RWPE1 (cell line): ENCODE measurements at places on chromosomes 5 and 9.
A peak's percentile ranks its signal among the peaks of the same experiment; 100 is the strongest.

DNA sequence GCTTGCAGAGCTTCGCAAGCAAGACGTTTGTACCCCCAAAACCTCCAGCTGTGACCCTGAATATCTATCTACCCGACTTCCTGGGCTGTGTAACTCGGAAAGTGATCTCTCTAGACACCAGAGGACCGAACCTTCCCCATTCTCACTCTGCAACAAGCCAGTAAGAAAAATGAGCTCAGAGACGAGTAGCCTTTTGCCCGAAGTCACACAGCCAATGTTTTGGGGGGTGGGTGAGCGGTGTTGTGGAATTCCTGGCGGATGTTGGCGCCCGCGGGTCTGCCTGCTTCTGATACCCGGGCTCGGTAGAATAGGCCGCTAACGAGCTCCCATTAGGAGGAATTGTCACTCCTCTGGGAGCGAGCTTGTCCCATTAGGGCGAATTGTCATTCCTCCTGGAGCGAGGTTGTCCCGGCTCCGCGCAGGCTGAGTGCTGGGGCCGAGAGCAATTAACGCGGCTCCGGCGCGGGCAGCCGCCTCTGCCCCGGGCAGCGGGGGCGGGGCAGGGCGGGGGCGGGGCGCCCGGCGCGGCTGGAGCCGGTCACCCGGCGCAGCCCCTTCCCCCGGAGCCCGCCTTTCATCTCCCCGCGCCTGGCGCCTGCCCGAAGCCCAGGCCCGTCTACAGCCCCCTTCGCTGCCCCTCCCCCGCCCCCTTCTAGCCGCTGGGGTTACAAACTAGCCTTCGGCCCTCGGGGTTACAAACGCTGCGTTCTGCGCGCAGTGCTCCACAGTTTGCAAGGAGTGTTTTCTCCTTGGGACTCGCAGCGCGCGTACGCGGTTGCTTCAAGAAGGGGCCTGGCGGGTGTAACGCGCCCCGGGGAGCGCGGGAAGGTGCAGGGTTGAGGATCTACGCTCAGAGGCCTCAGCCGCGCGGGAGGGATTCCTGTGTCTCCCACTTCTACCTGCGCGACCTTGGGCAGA is 3.5 kb upstream of the MSX2 start:
- DNase-seq: no peak

GRCh38 chr5:9337928-9338595 is 207.8 kb downstream of the SEMA5A start:
- DNase-seq: peak; percentile 35

- no peak for DNase-seq
These were observed 123.5 kb downstream of the SCAMP1 start for GRCh38 chr5:78483809-78484521.

DNA sequence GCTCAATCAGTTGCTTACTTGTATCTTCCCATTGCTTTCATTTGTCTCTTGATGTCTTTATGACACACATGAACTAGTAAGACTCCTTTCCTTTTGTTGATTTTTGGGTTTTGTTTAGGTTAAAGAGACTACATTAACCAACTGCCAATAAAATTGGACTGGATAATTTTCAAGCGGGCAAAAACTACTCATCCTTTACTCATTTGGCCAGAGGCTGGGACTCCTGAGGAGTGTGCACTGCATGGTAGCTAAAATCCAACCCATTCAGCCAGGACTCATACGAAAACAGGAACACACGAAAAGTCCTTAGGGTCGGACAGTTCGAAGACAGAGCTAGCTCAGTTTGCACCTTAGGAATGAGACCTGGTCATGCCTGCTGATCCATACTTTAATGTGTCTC is 6.0 kb downstream of the SLC46A2 start:
- DNase-seq: peak; percentile 35

DNA sequence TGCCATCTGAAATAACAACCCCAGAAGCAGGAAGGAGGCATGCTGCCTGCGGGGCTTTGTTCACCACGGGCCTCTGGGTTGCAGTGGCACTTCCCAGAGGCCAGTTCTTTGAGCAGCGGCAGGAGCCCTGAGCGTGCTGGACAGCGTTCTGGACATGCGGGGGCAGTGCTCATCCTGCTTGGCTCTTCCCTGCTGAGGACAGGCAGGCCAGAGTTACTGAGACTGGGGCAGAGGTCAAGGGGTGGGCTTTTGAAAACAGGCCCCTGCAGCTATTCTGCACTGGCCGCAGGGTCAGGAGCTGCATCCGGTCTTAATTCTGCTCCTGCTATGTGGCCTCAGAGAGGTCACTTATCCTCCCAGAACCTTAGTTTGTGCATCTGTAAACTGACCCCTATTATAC is 258.6 kb downstream of the FSTL4 start:
- DNase-seq: no peak

- DNase-seq: no peak
These were observed 152.9 kb downstream of the FRMD3 start for GRCh38 chr9:83385317-83385716.

DNA sequence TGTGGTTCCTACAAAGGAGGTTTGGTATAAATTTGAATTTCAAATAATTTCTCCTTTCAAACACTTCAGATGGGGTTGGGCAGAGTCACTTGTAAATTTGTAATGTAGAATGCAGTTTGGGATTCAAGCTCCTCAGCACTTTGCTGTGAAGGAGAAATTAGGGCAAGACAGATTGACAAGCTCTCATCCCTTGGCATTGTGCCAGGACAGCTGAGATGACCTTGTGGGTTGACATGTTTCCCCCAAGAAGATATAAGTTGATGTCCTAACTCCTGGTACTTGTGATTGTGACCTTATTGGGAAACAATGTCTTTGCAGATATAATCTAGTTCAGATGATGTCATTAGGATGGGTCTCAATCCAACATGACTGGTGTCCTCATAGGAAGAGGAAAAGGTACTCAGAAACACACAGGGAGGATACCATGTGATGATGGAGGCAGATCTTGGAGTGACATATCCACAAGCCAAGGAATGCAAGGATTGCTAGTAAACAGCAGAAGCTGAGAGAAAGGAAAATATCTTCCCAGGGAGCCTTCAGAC is 408.3 kb downstream of the MED10 start:
- no peak for DNase-seq

DNA sequence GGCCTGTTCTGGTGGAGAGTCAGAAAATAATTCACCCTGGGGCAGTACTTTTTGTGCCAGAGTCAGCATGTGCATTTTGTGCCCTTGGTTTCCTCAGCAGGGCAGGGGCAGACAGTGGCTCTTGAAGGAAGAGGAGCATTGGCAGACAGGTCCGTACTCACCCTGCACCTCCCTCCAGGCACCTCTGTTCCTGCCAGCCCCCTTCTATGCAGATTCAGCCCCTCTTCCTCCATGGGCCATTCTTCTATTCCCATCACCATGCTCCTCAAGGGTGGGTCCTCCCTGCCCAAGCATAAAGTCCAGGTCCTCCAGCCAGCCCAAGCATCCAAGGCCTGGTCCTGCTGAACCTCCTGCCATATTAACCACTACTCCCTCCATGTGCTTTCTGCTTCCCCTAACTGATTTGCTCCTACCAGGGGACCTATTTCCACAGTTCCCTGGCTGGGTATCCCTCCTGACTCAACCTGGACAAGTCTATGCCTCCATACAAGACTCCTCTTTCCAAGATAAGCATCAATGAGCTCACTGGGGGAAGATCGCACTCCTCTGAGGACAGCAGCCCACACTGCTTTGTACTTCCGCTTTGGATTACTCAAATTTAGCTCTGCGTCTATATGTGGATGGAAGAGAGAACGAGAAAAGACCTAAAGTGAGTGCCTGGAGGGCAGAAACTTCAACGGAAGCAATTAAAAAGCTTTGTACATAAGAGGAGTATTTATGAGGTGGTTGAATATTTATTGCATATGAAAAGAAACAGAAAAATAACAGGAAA is 9.3 kb upstream of the ACSL6 start:
- no peak for DNase-seq

GRCh38 chr5:72465066-72465465 is 42.1 kb downstream of the ZNF366 start:
- DNase-seq: no peak

- DNase-seq: no peak
These were observed 120.6 kb downstream of the DIRAS2 start for GRCh38 chr9:90521811-90522570.

DNA sequence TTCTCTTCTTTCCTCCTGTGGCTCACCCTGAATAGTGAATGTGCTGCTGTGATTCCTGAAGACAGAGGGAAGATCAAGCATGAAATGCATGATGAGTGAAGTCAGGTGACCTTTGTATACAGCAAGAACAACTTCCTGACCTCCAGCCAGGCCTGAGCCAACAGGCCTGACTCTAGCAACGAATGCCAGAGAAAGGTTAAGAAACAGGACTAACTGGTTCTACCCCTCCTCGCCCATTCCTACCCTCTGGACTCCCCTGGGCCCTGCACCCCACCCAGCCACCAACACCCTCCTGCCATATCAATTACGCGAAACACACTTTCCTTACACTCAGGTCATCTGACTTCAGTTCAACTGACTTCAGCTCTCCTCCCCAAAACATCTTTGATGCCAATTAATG is 4.9 kb downstream of the SUSD1 start:
- DNase-seq: peak; percentile 93

- no peak for DNase-seq
These were observed 28.7 kb upstream of the SCGB3A1 start for GRCh38 chr5:180620014-180620413.

GRCh38 chr5:142820447-142820846 is 50.3 kb downstream of the ARHGAP26 start:
- no peak for DNase-seq

DNA sequence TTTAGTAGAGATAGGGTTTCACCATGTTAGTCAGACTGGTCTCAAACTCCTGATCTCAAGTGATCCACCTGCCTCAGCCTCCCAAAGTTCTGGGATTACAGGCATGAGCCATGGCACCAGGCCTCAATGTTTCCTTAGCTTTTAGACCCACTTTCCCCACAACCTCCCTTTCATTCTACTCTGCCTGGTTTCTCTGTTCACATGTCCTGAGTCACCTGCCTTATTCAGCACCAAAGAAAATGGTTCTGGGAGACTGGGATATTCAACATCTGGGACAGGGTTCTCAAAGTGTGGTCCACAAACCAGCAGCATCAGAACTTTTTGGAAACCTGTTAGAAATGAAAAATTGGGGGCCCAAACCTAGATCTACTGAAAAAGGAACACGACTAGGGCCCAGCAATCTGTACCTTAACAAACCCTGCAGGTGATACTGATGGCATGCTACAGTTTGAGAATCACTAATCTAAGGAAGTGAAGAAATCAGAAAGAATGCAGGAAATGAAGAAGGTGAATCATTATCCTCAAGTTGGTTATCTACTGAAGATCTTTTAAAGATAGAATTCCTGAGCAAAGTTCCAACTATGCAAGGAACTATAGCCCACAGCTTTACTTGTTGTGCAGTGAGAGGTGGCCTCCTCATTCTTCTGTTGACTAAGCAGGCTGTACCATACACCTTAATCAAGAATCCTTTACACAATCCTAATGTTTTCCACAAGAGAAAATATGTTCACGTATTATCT is 51.8 kb upstream of the CTNNAL1 start:
- DNase-seq: peak; percentile 79

DNA sequence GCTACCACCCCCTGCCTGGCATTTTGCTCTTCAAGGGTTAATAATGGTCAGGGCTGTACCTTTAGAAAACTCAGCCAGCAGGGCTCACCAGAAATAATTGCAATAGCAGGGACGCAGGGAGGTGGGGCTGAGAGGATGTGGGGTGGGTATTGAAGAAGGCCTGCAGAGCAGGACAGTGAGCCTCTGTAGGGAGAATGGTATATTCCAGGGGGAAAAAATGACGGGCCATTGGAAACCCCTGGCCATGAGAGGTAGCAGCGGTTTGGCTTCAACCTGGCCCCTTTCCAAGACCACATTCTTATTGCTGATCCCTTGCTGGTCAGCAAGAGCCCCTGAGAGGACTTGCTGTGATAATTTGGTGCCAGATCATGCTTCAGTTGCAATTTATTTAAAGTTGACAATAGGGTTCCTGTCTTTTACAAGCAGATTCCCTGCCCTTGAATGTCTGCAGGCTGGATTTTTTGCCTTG is 36.7 kb upstream of the CTNNA1 start:
- no peak for DNase-seq

- DNase-seq: no peak
These were observed 2.8 kb upstream of the NFIB start for GRCh38 chr9:14316602-14317300.

GRCh38 chr5:84986688-84987087 is 602.0 kb upstream of the EDIL3 start:
- no peak for DNase-seq

DNA sequence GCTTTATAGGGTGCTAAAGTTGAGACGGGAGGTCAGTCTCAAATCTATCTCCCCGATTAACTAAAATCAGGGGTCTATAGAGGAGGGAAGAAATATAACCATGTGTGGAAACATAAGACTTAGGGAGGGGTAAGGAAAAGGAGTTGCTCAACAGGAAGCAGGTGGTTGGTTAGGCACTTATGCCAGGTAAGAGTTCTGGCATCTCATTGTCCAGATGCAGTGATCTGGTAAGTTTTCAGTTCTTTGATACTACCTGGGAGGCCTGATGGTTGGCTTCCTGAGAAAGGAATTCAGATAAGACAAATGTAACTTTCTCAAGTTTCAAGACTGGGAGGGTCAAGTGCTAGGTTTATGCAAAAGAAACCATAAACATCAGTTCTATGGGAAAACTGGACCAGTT is 47.7 kb downstream of the CERT1 start:
- DNase-seq: peak; percentile 23

DNA sequence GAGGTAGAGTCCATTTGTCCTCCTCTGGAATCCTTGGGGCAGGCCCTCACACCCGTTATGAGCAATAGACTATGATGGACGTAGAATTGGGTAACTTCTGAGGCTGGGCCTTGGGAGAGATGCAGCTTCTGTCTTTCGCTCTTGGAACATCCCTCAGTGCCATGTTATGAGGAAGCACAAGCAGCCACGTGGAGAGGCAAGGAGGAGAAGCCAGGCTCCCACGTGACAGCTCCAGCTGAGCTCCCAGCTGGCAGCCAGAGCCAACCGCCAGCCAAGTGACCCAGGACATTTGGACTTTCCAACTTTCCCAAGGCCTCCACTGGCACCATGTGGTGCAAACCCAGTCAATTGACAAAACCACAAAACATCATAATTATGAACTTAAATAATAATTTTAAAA is 43.0 kb upstream of the BOD1 start:
- no peak for DNase-seq

DNA sequence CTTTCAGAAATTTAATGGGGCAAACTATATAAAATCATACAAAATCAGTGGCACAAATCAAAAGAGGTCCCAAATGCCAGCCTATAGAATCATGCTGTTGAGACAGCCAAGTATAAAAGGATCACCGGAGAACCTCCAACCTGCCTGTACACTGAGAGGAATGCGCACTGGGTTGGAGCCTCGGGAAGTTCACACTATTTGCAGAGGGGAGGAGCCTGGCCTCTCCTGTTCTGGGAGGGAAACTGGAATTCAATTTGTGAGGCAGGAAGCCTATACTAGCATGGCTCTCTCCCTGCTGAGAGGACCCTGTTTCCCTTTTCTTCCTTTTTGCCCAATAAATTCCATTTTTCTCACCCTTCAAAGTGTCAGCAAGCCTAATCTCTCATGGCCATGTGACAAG is 406.0 kb downstream of the HINT1 start:
- no peak for DNase-seq
